ENCODE measurements at places on chromosomes 13 and 19.

DNA sequence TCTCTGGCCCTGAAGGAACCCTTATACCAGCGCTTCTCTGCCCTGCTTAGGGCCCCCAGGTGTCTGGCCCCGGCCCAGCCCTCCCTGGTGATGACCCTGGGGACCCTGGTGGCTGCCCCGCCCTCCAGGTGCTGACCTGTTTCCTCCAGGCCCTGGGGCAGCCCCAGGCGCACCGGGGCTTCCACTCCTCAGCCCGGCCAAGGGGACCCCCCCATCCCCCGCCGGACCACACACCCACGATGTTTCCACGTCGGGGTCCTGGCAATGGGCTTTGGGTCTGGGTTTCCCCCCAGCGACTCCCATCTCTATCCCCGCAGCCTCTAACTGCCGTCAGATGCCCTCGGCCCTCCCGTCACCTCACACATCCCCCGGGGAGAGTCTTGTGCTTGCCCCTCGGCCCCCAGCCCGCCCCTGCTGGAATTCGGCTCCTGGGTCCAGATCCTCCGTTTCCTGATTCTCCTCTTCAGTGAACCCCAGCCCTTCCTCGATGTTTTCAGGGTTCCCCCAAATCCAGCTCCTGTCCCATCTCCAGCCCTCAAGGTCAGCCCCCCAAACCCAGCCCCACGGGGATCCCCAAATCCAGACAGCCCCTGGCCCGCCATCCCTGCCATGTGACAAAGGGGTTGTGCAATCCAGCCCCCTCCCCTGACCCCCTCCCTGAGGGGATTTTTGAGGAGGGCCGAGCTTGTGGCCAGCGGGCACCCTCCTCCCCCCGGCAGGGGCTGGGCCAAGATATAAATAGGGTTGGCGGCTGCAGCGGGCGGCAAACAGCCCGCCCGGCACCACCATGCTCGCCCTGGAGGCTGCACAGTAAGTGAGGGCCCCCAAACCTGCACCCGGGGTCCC lies at the start of gene SPIB:
TSS of gene SPIB (plus strand) at position 763 of the 846 bp plus-strand sequence. CDS start at position 788, 25 bp downstream.
- no peak for DNase-seq

GRCh38 chr19:13906910-13907309 lies 909 bp downstream of the CC2D1A start:
- no peak for DNase-seq

GRCh38 chr19:46294494-46294893 lies 2.3 kb upstream of the HIF3A start:
- no peak for DNase-seq

DNA sequence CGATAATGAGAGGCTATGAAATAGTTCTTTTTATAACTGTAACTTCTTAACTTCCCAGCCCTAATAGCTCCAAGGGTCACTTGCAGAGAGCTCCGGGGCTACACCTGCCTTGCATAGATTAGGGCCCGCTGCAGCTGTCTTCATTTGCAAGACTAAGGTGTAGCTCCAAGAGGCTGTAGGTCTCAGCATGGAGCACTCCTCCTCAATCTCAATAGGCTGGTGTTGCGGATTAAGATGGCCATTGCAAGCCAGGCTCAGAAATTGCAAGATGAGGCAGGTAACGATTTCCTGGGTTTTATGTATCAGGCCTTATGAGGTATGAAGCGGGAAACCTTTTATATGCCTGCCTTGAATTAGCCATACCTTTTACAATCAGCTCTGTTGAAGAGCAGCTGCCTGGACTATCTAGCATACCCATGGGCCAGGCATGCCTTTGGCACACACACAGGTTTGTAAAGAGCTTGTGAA lies 185.7 kb downstream of the TM9SF2 start:
- DNase-seq: no peak

DNA sequence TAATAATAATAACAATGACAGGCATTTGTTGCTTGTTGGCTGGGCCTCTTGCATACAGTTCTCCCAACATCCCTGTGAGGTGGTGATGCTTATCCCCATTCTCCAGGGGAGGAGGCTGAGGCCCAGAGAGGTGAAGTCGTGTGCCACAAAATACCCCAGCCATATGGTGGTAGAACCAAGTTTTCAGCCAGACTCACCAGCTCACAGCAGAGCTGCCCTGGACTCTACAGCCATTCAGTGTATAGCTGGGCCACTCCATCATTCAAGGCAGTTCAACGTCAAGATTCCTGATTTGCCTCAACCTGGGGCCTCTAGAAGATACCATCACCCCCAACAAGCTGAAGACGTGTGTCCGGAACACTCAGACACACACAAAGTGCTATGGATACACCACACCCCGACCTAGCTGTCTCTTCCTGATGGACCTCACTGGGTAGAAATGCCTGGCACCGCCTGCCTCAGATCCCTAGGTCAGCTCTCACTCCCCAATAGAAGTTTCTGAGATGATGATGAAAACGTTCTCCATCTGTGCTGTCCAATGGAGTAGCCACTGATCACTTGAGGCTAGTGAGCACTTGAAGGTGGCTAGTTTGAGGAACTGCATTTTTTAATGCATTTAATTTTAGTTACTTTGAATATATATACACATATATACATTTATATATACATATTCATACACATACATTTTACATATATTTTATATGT lies 4.3 kb upstream of the CEACAM19 start:
- DNase-seq: no peak

DNA sequence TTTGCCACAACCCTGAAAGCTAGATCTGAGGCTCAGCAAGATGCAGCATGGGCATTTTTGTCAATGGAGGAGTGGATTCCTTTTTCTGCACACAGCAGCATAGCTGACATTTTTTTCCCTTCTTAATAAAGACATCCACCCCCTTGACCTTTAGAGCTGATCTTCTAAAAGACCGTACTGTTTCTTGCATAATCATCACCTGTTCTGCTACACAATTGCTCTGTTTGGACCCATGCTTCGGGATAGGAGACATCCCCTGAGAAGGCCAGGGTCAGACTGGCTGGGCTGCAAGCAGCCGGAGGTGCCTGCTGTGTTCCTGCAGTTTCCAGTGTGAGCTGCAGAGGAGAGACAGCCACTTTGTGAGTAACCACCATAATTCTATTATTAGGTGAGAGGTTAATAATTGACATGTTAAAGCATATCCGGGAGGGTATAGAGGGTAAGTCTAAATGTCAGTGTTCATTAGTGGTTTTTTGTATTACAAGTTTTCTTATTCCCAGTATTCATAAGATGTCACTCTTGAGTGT lies 108.5 kb upstream of the C1QTNF9B start:
- DNase-seq: no peak

DNA sequence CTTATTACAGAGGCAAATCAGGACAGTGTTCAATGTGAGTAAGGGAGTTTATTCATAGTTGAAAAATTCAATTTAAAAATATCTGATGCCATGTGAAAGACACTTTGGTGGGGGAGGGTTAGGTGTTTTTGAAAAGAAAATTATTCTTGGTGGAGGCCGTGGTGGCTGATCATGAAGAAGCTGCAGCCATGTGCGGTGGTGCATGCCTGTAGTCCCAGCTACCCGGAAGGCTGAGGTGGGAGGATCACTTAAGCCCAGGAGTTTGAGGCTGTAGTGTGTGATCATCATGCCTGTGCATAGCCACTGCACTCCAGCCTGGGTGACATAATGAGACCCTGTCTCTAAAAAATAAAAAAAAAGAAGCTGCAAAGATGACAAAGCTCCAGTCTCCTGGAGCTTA lies 28.6 kb downstream of the WDFY2 start:
- DNase-seq: no peak

DNA sequence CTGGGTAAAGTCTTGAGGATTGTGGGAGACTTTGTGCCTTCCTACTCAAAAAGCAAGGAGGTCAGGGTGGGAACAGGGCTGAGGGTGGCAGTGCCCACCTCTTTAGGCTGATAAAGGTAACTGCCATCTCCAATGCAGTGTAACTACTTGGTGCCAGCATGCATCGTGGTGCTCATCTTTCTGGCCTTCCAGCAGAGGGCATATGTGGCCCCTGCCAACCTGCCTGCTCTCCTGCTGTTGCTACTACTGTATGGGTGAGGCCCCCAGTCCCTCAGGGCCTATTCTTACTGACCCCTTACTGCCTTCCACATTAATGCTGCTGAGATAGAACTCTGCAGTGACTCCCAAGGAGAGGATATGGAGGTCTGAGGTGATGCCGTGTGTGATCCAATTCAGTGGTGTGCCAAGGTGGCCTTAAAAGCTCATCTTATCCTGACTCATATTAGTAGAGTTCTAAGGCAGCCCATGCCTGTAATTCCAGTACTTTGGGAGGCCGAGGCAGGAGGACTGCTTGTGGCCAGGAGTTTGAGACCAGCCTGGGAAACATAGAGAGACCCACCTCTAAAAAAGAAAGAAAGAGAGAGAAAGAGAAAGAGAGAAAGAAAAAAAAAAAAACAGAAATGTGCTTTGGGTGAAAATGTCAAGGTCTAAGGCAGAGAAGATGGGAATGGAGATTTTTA lies 9.7 kb upstream of the ARHGAP45 start:
- DNase-seq: peak; percentile 43

All from activated naive CD4-positive, alpha-beta T cell treated with anti-CD3 and anti-CD28 coated beads, Interleukin-2, amount 50 U/mL, for 16 hours (primary cell).